Neural progenitor cell (in vitro differentiated cells): ENCODE measurements at places on chromosomes 12 and 14. TPM values are rescaled to one million over a fixed set of nuclear protein-coding genes. Genes with fewer than 3 reads are reported as not detected.

GRCh38 chr12:9148926-9149325 lies 33.2 kb upstream of the A2M start:
- no peak for DNase-seq
- H3K36me3 ChIP-seq, result no peaks in the 10 kb centered on the region
- H3K27me3 ChIP-seq, result no peaks in the 10 kb centered on the region
- no peak overlapping the region for H3K27ac ChIP-seq

- H3K4me1 ChIP-seq, result peaks cover 9% of the 10 kb centered on the region
- no peak overlapping the region for H3K4me3 ChIP-seq
- H3K36me3 ChIP-seq, result no peaks in the 10 kb centered on the region
- no peaks in the 10 kb centered on the region for H3K27me3 ChIP-seq
Measured at GRCh38 chr12:64757771-64758170, 1.4 kb downstream of the GNS start.

GRCh38 chr12:33047666-33048065 lies 151.1 kb upstream of the PKP2 start:
- no peak overlapping the region for H3K4me3 ChIP-seq
- peaks cover 9% of the 10 kb centered on the region for H3K4me1 ChIP-seq
- H3K27ac ChIP-seq, result no peak overlapping the region
- no peak for DNase-seq
- no peaks in the 10 kb centered on the region for H3K27me3 ChIP-seq
- no peaks in the 10 kb centered on the region for H3K36me3 ChIP-seq

GRCh38 chr14:28130610-28131284 lies 635.8 kb upstream of the FOXG1 start:
- no peaks in the 10 kb centered on the region for H3K36me3 ChIP-seq
- H3K27me3 ChIP-seq, result peaks cover 17% of the 10 kb centered on the region
- no peak overlapping the region for H3K27ac ChIP-seq
- H3K4me3 ChIP-seq, result no peak overlapping the region
- H3K4me1 ChIP-seq, result peaks cover 18% of the 10 kb centered on the region
- DNase-seq, result no peak

GRCh38 chr12:77845831-77846230 lies 15.1 kb downstream of the NAV3 start:
- no peaks in the 10 kb centered on the region for H3K27me3 ChIP-seq
- DNase-seq, result no peak
- H3K4me1 ChIP-seq, result peaks cover 17% of the 10 kb centered on the region
- no peak overlapping the region for H3K27ac ChIP-seq
- H3K4me3 ChIP-seq, result no peak overlapping the region

Gene IRAK4
- 9.9 and 23.6 TPM in 2 replicates for total RNA-seq

Gene ATF7
- total RNA-seq, result 12.7 and 15.9 TPM in 2 replicates

DNA sequence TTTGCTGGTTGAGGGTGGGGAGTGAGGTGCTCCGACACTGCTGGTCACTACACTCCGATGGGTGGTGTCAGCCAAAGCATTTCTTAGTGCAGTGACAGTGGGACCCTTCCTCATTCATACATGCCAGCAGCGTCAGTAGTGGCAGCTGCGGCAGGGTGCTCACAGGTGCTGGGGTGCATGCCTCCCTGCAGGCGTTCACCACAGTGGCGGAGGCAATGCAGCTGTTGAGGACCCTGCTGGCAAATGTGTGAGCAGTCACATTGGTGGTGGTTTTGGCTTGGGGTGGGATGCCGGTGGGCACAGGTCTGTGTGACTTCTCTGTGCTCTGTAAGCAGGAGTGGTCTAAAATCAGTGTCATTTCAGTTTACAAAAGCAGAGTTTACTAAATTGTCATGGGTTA lies 464.6 kb downstream of the FUT8 start:
- H3K27me3 ChIP-seq, result no peaks in the 10 kb centered on the region
- no peaks in the 10 kb centered on the region for H3K36me3 ChIP-seq
- H3K27ac ChIP-seq, result no peak overlapping the region
- DNase-seq, result no peak
- H3K4me1 ChIP-seq, result no peaks in the 10 kb centered on the region
- H3K4me3 ChIP-seq, result no peak overlapping the region

- H3K27me3 ChIP-seq, result no peaks in the 10 kb centered on the region
- DNase-seq, result no peak
- H3K36me3 ChIP-seq, result no peaks in the 10 kb centered on the region
- H3K27ac ChIP-seq, result no peak overlapping the region
- no peak overlapping the region for H3K4me3 ChIP-seq
Measured at GRCh38 chr14:100875126-100875525, 28.4 kb downstream of the RTL1 start.

GRCh38 chr14:95449131-95449530 lies 67.3 kb downstream of the SYNE3 start:
- H3K4me3 ChIP-seq, result no peak overlapping the region
- H3K36me3 ChIP-seq, result no peaks in the 10 kb centered on the region
- H3K27me3 ChIP-seq, result no peaks in the 10 kb centered on the region
- DNase-seq, result no peak
- H3K4me1 ChIP-seq, result no peaks in the 10 kb centered on the region
- no peak overlapping the region for H3K27ac ChIP-seq

Gene ASCL1
- 0.21 TPM in 1 of 2 replicates, not detected in the other for total RNA-seq

Gene PWP1
- total RNA-seq, result 52.0 and 63.0 TPM in 2 replicates

GRCh38 chr14:58912287-58912686 lies 274.5 kb downstream of the DACT1 start:
- DNase-seq, result no peak
- peaks cover 8% of the 10 kb centered on the region for H3K4me1 ChIP-seq
- no peaks in the 10 kb centered on the region for H3K27me3 ChIP-seq
- no peak overlapping the region for H3K27ac ChIP-seq
- H3K36me3 ChIP-seq, result no peaks in the 10 kb centered on the region

Gene FOXA1
- 0.06 and 0.99 TPM in 2 replicates for total RNA-seq

DNA sequence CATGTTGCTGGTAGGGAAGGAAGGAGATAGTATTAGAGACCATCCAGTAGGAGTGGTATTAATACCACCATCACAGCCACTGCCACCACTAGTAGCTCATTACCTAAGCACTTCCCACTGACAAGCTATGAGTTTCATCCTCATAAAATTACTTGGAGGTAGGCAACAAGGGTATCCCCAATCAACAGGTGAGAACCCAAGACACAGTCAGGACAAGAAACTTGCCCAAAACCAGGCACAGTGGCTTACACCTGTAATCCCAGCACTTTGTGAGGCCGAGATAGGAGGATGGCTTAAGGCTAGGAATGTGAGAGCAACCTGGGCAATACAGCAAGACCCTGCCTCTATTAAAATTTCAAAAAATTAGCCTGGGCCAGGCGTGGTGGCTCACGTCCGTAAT lies 5.5 kb downstream of the ADCY6 start:
- no peaks in the 10 kb centered on the region for H3K27me3 ChIP-seq
- peaks cover 13% of the 10 kb centered on the region for H3K4me1 ChIP-seq
- no peak for DNase-seq
- no peak overlapping the region for H3K4me3 ChIP-seq
- H3K36me3 ChIP-seq, result no peaks in the 10 kb centered on the region

GRCh38 chr12:49763006-49763591 lies 21.7 kb downstream of the TMBIM6 start:
- peak; percentile 79 for DNase-seq
- H3K4me1 ChIP-seq, result no peaks in the 10 kb centered on the region
- no peak overlapping the region for H3K4me3 ChIP-seq
- peaks cover 21% of the 10 kb centered on the region for H3K36me3 ChIP-seq

Gene IL31
- not detected in 2 replicates for total RNA-seq

Gene RASAL1
- total RNA-seq, result 0.50 and 1.4 TPM in 2 replicates

Gene TAS2R14
- total RNA-seq, result 4.1 and 7.0 TPM in 2 replicates

DNA sequence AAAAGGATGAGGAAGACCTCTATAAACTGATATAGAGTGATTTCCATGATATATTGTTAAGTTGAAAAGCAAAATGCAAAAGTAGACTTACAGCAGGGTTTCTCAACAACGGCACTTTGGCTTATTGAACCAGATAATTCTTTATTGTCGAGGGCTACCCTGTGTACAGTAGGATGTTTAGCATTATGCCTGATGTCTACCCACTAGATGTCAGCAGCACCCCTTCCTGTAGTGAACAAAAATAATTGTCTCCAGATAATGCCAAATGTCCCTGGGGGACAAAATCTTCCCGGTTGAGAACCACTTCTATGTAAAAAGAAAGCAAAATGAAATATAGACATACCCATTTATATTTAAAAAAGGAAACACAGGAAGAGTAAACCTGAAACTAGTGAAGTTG lies 32.4 kb downstream of the ABCD2 start:
- H3K27me3 ChIP-seq, result no peaks in the 10 kb centered on the region
- no peaks in the 10 kb centered on the region for H3K36me3 ChIP-seq
- H3K4me3 ChIP-seq, result no peak overlapping the region
- H3K4me1 ChIP-seq, result no peaks in the 10 kb centered on the region

- no peaks in the 10 kb centered on the region for H3K36me3 ChIP-seq
- H3K27me3 ChIP-seq, result peaks cover 29% of the 10 kb centered on the region
Measured at GRCh38 chr12:3077572-3078081, 448 bp downstream of the TSPAN9 start.

Gene NR4A1
- 8.2 and 13.0 TPM in 2 replicates for total RNA-seq
